Umbilical cord (tissue), 2 donors: ENCODE measurements at places on chromosomes 4 and X. TPM values are rescaled to one million over a fixed set of nuclear protein-coding genes. Genes with fewer than 3 reads are reported as not detected.

- DNase-seq: no peak
These were observed 14.1 kb downstream of the S100G start for GRCh38 chrX:16664074-16664473.

DNA sequence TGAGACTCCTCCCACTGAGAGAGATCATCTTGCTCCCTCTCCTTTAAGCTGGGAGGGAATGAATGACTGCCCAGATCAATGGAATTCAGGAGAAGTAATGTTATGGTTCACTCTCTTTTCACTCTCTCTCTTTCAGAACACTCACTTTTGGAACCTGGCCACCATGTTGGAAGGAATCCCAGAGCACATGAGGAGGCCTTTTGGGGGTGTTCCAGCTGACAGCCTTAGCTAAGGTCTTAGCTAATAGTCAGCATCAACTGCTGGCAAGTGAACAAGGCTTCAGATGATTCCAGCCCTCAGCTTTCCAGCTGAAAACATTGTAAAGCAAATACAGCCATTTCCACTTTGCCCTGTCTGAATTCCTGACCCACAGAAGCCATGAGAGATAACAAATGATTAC lies 124.0 kb upstream of the CLNK start:
- DNase-seq: peak; percentile 47

GRCh38 chr4:158621729-158622128 lies 50.0 kb downstream of the C4orf46 start:
- DNase-seq: no peak

The UCP1 gene
- 1.2 TPM for total RNA-seq

The SATL1 gene
- 4.3 TPM for total RNA-seq
